ENCODE measurements at places on chromosomes 12 and 14.

GRCh38 chr12:98606359-98606988, 13.0 kb downstream of the SLC25A3 start:
- DNase-seq = no peak

- no peak for DNase-seq
Measured at GRCh38 chr14:54643696-54644176, 76.8 kb downstream of the SAMD4A start.

DNA sequence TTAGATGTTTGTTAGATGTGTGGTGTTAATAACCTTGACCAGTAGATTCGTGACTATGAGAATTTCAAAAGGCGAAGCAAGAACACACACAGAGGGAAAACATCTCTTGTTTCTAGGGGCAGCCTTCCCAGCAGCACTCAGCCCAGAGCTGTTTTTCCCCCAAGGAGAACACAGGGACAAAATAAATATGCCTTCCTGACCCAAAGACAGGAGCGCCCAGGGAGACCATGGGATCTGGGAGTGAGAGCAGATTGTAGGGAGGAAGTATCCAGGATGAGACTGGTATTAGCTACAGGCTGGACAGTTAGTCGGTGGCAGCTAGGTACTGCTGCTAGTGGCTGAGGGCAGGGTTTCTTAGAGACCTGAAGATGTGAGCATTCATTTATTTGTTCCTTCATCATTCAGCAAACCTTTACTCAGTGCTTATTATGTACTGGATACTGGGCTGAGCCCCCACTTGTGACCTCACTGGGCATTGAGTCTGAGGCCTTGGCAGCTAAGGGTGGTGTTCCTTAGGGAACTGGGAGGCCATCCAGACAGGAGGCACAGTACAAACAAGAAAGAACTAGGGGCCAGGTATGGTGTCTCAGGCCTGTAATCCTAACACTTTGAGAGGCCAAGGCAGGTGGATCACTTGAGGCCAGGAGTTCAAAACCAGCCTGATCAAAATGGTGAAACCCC, 469.8 kb downstream of the ZFP36L1 start:
- no peak for DNase-seq

DNA sequence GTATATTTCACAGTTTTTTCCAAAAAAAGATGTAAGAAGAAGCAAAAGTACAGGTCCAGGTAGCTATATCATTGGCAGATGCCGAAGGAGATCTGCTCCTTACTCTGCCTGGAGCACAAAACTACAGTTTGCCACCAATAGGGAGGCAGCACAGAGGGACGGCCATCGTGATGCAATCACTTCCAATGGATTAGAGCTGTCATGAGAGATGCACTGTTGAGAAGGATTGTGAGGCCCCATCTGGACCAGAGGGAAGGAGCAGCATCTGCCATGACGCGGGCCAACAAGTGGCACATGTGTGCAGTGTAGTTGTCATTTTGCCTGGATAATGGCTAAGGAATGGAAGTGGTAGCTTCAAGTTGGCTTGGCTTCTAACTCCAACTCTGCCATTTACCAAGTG, 318.8 kb upstream of the FKBP4 start:
- no peak for DNase-seq

- no peak for DNase-seq
Measured at GRCh38 chr12:125081427-125081826, 16.2 kb downstream of the AACS start.

DNA sequence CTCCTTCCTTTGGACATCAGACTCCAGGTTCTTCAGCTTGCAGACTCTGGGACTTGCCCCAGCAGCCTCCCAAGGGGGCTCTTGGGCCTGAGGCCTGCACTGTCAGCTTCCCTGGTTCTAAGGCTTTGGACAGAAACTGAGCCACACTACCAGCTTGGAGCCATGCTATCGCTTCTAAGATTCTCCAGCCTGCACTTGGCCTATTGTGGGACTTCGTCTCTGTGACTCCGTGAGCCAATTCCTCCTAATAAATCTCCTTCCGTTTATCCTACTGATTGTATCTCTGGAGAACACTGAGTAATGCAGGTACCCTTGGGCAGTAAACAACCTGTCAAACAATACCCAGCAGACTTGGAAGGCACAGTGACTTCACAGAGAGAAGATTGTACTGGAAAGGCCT, 24.9 kb upstream of the RHOJ start:
- no peak for DNase-seq

DNA sequence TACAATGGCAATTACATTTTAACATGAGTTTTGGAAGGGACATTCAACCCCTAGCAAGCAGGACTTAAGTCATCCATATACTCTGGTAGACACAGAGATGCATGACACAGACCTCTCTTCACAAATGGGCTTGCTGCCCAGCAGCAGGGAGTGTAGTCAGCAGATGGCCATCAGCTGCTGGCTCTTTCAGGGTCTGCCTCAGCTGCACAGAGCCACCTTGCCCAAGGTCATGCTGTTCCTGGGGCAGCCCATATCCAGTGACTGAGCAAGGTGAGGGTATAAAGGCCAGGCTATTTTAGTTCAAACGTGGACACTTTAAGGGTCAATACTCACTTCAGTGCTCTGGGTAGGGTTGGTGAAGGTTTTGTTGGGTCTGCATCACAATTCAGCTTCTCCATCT, 58.3 kb upstream of the JDP2 start:
- no peak for DNase-seq

GRCh38 chr12:82696543-82696942, 9.8 kb downstream of the TMTC2 start:
- no peak for DNase-seq

- no peak for DNase-seq
Measured at GRCh38 chr14:105986894-105987284, 460.5 kb downstream of the TMEM121 start.

- no peak for DNase-seq
Measured at GRCh38 chr14:64733321-64733720, 29.1 kb downstream of the PLEKHG3 start.

- DNase-seq = no peak
Measured at GRCh38 chr12:66071549-66071948, 59.0 kb downstream of the LLPH start.

DNA sequence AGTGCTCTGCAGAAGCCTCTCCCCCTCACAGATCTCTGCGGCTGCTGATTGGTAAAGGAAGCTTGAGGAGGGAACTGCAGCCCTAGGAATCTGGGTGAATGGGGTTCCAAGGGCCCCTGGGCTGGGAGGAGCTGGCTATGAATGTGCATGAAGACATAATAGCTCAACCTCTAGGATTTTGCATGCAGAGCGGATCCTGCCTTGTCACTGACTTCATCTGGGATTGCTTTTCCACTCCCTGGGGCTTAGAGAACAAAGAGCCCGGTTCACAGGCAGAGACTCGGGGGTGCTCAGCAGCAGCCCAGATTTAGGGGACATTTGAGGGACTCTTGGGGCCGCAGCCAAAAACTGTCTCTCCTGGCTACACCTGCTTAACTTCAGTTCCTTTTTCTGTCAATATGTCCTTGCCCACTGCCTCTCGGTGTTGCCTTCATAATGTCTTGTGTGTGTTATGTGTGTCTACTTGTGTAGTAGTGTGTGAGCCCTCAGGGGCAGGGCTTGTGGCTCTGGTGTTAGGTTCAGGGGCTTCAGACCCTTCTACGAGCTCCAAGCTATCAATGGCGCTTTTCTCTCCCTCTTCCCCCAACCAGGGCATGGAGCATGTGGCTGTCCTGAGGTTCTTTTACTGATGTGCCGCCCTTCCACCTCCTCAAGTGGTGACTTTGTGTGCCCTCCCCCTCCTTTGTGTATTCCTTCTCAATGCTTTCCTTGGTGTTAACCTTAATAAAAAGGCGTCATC, 1.9 kb downstream of the CCDC184 start:
- DNase-seq = no peak

GRCh38 chr14:68226523-68226922, 406.9 kb downstream of the RAD51B start:
- DNase-seq = no peak

DNA sequence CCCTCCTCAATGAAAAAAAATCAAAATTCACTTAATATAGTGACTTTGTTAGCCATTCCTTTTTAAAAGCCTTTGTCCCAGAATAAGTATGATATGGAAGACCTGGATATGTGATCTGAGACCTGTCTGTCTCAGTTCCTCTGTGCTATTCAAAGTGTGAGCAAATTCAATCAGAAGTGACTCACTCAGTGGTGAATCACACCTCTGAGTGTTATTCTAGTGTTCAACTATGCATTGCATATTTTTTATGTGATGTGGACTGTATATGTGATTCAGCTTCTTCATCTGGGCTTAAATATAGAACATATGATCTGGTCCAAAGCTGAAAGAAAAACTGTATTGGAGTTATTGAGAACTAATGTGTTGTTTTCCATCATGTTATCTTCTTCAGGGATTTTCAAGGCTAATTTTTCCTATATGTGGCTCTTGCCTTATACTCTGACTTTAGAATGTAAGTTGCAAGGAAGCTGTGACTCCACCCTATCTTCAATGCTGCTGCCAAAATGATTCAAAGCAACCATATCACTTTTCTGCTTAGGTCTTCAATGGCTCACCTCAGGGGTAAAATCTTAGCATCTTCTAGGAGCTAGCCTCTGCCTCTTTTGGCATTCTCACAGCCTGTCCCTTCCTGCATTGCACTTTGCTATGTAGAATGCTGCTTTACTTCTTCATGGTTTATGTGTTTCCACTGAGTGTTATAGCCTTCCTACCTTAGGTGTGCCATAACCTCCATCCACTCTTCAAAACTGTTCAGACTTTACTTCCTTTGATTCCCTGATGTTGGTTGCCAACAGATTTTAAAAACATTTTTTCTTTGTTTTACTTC, 169.8 kb downstream of the OTOGL start:
- no peak for DNase-seq

- DNase-seq = no peak
Measured at GRCh38 chr12:10624605-10625004, 11.2 kb upstream of the MAGOHB start.

- no peak for DNase-seq
Measured at GRCh38 chr14:71318097-71318459, 410.8 kb downstream of the PCNX1 start.

DNA sequence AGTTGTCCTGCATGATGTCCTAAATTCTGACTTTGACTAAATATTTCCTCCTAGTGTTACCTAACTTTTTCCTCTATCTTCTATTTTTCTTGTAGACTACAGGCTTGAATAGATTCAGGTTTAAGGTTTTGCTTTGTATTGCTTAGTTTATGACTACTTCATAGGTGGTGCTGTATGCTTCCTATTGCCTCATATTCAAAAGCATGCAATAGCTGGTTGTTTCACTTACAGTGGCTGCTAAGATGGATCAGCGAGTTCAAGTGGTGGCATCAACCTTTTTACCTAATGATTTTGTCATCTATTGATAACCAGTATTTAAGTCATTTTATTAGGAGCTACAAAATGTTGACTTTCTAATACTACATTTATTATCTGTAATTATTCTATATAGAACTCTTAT, 36.3 kb upstream of the BICD1 start:
- DNase-seq = no peak

DNA sequence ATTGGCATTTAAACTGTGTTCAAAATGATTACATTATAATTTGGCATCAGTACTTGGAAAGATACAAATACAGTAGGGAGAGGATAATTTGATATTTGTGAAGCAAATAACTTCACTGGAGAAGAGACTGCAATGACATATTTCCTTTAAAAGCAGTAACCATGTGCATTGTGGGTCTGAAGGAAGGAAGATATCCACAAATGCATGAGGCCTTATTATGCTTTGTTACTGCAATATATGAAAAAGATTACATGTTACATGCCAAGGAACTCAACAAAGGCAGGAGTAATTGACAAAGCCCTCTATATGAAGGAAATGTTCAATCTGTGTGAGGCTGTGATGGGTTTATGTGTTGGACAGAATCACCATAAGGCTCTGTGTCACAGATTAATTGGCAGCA, 391.5 kb downstream of the APAF1 start:
- DNase-seq = no peak

DNA sequence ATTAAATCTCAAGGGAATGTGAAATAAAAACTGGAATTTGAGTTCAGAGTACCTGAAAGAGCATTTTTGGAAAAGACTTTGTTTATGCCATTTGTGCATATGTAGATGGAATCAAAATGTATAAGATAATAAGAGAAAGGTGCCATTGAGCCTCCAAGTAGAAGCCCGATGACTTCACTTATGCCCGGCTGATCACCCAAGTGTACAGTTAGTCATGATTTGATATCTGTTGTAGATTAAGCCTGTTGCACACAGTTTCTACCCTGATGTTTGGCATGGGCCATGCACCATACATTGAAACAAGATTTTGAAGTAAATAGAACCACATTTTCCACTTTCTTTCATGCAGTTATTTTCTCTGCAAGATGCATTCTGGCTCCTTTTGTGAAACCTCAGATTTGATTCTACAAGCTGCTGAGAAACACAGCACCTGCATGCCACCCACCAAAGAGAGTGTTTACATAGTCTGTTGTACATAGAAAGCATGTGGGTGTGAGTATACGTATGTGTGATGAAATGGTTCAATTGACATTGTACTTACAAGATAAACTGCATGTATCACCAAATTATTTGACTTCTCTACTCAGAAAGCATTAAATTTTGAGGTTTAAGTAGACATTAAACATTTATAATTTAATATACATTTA, 772.5 kb downstream of the DIO2 start:
- DNase-seq = no peak

GRCh38 chr14:42140831-42141279, 534.2 kb downstream of the LRFN5 start:
- DNase-seq = no peak

DNA sequence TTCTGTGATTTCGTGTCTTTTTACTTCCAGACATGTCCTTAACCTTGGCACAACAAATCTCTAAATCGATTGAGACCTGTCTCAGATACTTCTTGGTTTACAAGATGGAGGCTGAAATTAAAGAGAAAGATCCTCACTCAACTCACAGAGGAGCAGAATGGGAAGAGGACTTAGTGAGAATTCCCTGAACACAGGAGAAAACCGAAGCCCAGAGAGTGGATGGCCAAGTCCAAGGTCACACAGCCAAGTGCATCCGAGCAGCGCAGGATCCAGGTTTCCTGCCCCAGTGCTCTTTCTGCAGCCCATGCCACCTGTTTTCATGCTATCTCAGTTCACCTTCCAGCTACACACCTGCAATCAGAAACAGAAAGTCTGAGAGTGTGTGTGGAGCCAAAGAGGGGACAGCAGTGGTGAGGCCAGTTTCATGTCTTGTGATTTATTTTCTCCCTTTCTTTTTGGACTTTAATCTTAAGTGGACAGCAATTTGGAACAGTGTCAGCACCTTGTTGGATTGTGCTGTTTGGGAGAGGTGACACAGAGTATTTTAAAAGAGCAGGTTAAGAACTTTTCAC, 22.9 kb upstream of the TCL1B start:
- DNase-seq = no peak

DNA sequence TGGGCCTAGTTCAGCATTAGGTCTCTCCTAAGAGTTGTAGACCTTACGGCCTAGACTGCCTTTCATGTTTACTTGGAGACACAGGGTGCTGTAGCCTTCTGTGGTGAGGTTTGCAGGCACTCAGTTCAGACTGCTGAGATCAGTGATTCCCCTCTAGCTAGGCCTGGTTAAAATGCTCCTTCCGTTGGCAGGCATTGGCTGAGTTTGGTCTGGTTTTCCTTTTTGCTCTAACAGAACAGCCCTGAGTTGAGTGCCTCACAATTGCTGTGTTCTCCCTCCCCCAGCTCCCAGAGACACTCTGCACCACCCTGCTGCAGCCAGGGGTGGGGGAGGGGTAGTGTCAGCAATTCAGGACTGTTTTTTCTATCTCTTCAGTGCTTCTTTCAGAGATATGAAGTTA, 178.9 kb upstream of the DYRK2 start:
- no peak for DNase-seq
